ENCODE measurements at places on chromosomes 12 and 14. TPM values are rescaled to one million over a fixed set of nuclear protein-coding genes. Genes with fewer than 3 reads are reported as not detected.

- peak; percentile 32 for DNase-seq
These were observed 35.2 kb downstream of the NTN4 start for GRCh38 chr12:95755261-95755865.

DNA sequence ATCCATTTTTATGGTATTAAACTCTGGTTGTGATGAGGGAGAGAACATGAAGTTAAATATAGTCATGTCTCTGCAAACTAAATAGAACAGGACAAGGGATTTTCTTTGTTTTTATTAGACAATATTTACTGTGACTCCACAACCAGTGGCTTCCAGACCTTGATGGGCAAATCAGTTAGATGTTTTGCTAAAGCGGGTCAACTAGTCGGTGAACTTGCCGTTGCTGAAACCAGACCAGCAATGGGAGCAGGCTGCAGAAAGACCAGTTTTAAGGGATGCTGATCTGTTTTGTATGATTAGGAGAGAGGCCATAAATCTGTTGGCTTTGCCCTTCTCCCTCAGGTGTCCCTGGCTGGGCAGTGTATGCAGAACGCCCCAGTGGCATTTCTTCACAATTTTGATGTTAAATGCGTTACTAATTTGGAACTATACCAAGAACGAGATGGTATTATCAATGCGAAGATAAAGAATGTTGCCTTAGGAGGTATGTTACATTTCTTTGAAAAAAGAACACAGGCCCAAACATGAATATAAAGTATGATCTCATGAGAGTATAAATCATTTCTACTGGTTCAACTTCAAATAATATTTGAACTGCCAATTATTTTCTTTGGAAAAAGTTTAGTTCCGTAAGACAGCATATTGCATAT, 19.4 kb downstream of the TCTN2 start:
- DNase-seq: no peak

The SIX1 gene
- total RNA-seq: 5.9 TPM

The LBHD2 gene
- total RNA-seq: not detected

The DCP1B gene
- total RNA-seq: 13.2 TPM

Data from lung (tissue), 17 donors.